Activated CD8-positive, alpha-beta memory T cell treated with anti-CD3 and anti-CD28 coated beads, Interleukin-2, amount 50 U/mL, for 4 hours (primary cell): ENCODE measurements at places on chromosomes 5 and 9.

DNA sequence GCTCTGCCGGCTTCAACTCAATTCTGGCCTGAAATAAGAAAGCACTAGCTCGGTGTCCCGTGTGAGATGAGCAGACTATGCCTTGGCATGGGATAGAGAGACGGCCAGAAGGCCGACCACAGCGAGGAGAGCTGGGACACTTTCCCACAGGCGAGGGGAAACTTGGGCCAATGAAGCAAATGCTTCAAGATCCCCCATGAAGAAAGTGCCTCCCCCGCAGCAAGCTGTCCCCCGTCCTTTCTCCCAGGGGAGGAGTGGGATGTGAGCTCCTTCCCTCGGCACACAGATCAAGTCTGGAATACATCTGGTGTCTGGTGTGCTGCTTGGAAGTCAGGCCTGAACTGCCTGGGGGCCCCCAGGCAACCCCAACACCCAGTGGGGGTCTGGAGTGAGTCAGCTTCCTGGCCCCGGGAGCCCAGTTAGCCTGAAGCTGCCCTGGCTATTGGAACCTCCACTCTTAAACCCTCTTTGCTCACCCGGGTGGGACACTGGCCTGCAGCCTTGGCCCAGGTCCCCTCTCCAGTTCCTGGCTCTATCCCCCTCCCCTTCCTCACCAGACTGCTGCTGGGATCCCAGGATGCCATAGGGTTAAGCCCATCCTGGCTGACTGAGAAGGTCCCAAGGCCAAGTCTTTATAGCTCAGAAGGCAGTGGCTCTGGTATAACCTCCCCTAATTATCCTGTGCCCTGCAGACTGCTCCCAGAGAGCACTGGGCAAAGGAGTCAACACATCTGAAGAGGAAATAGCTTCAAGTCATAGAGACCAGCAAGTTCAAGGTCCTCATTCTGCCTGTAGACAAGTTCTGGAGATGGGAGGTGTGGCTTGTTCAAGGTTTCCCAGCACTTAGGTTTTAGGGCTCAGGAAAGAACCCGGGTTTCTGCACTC, 205.3 kb downstream of the TTLL11 start:
- no peak for DNase-seq

DNA sequence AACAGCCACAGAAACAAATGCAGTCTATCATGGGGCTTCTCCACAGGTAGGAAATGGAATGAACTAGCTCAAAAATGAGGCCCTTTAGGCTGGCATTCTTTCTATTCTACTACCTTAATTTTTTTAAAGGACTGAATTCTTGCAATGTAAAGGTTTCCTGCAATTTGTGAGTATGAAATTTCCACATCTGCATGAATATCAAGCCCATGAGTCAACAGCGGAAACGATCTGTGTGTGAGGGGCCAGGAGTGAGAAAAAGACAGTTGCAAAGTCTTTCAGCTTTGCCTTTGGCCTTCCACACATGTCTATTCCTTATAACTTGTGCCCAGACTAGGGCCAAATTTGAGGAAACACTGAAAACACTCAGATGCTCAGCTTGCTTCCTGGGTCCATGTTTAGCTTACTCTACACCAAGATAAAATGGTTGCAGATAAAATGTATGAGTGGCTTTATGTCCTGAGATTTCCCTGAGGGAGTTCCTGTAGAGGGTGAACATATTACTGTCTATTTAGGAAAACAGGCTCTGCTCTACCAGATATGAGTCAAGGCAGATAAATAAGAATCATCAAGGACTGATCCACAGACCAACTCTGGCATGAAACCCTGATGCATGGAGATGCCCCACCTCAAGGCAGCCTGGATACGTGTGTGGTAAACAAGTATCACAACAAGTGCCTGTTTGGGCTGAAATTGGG, 46.5 kb downstream of the RETREG1 start:
- DNase-seq = no peak

DNA sequence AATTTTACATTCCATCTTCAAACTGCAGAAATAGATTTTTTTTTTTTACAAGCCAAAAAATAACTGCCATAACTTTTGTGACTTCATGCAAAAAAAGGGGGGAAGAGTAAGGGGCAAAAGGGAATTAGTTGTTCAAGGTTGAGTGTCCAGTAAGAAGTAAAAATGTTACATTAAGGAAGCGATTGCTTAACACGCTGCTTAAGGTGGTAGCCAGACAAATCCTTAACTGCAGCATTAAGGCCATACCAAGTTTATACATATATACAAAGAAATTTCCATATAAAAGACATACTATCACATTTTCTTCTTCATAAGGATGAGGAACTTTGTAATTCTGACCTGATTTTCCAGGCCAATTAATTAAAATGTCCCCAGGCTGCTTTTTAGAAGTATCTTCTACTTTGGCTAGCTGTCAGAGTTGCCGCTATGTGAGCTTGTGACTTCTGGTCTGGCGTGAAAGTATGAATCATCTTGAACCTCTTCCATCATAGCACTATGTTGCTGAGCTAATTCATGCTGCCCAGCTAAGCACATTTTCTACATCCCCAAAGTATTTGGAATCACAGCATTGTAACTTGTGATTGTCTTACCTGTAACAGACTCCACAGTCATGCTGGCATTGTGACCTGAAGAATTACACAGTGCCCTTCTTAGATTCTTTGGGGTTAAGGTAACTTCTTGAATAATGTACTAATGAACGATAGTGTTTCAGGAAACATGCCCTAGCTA, 40.0 kb downstream of the G3BP1 start:
- DNase-seq = no peak

DNA sequence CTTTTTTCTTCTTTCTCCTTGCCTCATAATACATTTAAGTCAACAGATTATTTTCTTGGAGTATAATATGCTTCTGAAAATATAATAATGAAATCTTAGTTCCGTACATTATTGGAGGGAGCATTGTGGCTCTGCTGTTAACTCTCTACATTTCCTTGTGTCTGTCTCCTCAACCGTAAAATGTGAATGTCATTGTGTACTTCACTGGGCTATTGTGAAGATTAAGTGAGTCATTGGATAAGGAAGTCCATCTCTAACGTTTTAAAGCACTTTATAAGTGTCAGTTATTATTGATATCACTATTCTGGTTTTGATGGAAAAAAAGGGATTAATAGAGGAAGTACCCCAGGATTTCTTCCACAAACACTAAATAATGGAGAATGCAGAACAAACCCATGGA, 304.5 kb upstream of the RFX3 start:
- DNase-seq = no peak

DNA sequence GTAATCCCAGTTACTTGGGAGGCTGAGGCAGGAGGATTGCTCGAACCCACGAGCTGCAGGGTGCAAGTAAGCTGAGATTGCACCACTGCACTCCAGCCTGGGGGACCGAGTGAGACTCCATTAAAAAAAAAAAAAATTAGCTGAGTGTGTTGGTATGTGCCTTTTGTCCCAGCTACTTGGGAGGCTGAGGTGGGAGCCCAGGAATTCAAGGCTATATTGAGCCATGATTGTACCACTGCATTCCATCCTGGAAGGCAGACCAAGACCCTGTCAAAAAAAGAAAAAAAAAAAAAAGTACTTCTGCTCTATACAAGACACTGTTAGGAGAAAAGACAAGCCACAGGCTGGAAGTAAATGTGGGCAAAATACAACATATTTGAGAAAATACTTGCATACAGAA, 68.5 kb upstream of the FBXW11 start:
- DNase-seq = no peak

- DNase-seq = no peak
These were observed 22.4 kb downstream of the IFNW1 start for GRCh38 chr9:21119093-21119770.

DNA sequence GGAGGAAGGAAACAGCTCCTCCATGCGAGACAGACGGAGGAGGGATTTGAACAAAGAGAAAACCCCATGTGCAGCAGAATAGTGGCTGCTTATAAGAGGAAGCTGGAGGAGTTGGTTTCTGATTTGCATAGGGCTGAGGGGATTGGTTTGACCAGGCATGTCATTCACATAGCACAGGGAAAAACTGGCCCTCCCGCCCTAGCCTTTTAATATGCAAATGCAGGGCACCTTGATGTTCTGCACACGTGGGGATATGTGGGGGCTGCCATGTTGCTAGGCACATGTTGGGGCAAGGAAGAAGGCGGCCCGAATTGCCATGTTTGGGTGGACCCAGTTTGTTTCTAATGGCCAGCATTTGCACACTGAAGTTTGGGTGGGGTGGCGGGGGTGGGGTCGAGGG, 42.2 kb downstream of the OSMR start:
- DNase-seq = no peak

GRCh38 chr9:13557746-13558145, 278.3 kb upstream of the MPDZ start:
- no peak for DNase-seq

- no peak for DNase-seq
These were observed 132.4 kb downstream of the ROR2 start for GRCh38 chr9:91817493-91818224.

GRCh38 chr9:92208693-92209524, 84.6 kb downstream of the IARS1 start:
- DNase-seq = no peak

DNA sequence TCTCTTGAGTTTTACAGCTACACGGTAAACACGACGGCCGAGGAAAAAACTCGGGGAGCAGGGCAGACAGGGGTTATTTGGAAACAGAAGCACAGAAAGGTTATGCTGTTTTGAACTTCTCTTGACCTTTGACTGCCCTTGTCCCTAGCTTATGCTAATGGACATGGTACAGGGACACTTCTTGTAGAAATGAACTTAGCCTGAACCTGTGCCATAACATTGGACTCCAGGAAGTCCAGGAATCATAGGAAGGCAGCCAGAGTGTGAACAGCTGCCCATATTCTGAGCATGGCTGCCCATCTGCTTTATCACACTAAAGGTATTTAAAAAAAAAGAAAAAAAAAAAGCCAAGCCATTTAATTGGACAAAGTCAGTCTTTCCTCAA, 46.1 kb downstream of the NR6A1 start:
- DNase-seq = no peak

GRCh38 chr5:139925650-139926640, 117.2 kb downstream of the NRG2 start:
- DNase-seq = no peak

- DNase-seq = no peak
These were observed at the start of gene CTNND2 for GRCh38 chr5:11904265-11904906. Gene CTNND2 (minus strand): TSS chr5:11904446. CDS start chr5:11903853, 593 bp downstream.

- peak; percentile 34 for DNase-seq
These were observed 20.6 kb downstream of the SPTLC1 start for GRCh38 chr9:92094655-92095054.

DNA sequence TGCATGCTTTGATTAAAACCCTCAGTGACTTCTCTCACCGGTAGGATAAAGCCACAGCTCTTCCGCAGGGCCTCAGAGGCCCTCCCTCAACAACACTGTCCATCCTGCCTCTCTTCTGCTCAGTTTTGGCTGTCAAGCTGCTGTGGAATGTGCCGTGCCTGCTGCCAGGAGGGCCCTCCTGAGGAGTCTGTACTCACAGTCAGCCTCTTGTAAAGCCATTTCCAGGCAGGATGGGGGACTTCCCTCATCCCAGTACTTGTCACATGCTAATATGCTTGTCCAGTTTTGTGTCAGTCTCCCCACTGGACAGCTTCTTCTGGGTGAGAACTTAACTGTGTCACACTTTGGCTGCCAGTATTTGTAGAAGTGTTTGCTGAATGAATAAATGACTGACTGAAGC, 13.9 kb upstream of the DDX41 start:
- no peak for DNase-seq

GRCh38 chr5:165877475-165877874, 2372.1 kb downstream of the MAT2B start:
- DNase-seq = no peak

GRCh38 chr5:112684737-112685136, 52.9 kb upstream of the APC start:
- DNase-seq = no peak

GRCh38 chr9:123525957-123526356, 170.0 kb downstream of the CRB2 start:
- DNase-seq = no peak

DNA sequence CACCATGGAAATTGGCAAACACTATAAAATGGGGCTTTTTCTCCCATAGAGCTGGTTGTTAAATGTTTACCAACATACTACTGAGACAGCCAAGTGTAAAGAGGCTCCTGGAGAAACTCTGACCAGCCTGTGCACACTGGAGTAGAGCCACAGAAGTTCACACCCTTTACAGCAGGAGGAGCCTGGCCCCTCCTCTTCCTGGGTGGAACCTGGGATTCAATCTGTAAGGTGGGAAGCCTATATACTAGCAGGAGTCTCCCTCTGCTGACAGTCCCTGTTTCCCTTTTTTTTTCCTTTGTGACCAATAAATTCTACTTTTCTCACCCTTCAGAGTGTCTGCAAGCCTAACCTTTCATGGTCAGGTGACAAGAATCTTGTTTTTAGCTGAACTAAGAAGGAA, 10.4 kb upstream of the SLC30A5 start:
- no peak for DNase-seq

GRCh38 chr9:87324613-87325194, 173.0 kb upstream of the DAPK1 start:
- DNase-seq = no peak

GRCh38 chr5:73564675-73565074, 764 bp downstream of the ANKRA2 start:
- no peak for DNase-seq

DNA sequence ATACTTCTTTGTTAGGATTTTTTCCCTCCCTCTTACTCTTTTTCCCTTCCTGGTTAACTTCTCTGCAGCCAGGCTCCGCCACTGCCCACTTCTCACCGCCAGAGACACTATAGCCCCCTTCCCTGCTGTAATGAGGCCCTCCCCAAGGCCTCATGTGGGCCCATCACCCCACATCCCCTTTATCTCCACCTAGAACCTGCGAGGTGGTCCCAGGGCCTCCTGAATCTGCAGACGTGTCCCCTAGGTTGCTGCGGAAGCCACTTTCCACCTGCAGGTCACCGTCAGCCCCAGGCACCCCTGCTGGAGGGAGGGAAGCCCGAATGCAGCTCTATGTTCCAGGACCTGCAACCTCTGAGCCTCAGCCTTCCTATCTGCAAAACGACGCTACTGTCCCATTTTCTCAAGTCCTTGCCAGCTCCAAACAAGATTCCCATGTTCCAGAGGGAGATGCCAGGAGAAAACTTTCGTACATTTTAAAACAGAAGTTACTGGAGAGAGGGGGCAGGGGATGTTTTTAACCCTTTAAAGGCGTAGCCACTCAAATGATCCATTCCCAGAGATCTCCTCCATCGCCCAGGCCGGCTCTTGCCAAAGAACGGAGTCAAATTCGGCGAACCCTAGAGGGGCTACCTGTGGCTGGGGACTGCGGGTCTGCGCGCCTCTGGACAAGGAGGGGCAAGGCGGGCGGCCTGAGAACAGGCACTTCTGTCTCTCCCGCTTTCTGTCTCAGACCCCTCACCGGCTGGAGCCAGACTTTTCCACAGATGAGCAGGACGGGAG, 929 bp downstream of the SH3PXD2B start:
- DNase-seq = no peak
